ENCODE measurements at places on chromosomes 12 and 14.

DNA sequence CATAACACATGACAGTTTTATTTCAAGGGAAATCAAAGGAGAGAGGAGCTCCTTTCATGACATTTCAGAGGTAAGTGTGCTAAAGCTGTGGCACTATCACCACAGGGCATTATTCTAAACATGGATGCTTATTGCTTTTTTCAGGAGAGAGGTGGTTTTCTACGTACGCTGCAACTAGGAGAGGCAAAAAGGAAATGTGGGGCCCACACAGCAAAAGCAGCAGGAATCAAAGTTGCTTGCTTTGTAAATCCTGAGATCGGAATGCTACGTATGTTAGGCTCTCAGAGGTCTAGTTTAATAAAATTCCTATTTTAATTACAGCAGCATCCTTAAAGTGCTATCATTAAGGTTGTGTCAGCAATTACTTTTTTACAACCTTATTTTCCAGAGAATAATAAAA, 55.0 kb upstream of the GRIP1 start:
- no peaks in the 10 kb centered on the region for H3K27me3 ChIP-seq
- no peak for DNase-seq
- H3K27ac ChIP-seq: no peak overlapping the region

- no peak overlapping the region for H3K27ac ChIP-seq
- no peak for DNase-seq
- no peak overlapping the region for H3K4me3 ChIP-seq
- no peaks in the 10 kb centered on the region for H3K36me3 ChIP-seq
- H3K4me1 ChIP-seq: no peaks in the 10 kb centered on the region
Measured at GRCh38 chr12:33589576-33590114, 150.0 kb upstream of the SYT10 start.

DNA sequence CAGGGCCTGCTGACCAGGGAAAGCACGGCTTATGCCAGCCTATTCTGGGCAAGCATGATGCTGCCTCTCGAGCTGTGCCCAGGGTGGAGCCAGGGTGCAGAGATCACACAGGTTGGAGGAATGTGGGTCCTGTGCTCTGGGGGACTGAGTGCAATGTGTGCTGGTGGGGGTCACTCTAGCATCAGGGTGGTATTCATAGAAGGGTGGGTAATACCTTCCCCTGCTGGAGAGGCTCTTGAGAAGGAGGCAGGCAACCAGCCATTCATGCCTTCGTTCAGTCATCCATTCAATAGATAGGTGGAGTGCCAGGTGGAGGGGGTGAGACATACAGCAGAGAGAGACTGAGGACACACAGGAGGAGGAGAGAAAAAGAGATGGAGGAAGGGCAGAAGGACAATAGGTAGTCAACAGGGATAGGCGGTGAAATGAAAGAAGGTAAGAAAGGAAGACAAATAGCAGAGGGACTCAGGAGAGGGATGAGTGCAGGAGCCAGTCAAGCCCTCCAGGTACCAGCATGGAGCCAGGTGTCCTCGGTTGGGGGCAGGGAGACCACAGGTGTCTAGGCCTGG, 5.2 kb upstream of the ZNF385A start:
- H3K4me1 ChIP-seq: no peaks in the 10 kb centered on the region
- no peak overlapping the region for H3K4me3 ChIP-seq
- no peak overlapping the region for H3K27ac ChIP-seq
- H3K36me3 ChIP-seq: no peaks in the 10 kb centered on the region
- H3K27me3 ChIP-seq: no peaks in the 10 kb centered on the region
- no peak for DNase-seq

GRCh38 chr12:106258935-106259334, 11.1 kb upstream of the CKAP4 start:
- H3K4me1 ChIP-seq: no peaks in the 10 kb centered on the region
- DNase-seq: no peak
- no peak overlapping the region for H3K4me3 ChIP-seq
- H3K27ac ChIP-seq: no peak overlapping the region
- no peaks in the 10 kb centered on the region for H3K27me3 ChIP-seq
- no peaks in the 10 kb centered on the region for H3K36me3 ChIP-seq

DNA sequence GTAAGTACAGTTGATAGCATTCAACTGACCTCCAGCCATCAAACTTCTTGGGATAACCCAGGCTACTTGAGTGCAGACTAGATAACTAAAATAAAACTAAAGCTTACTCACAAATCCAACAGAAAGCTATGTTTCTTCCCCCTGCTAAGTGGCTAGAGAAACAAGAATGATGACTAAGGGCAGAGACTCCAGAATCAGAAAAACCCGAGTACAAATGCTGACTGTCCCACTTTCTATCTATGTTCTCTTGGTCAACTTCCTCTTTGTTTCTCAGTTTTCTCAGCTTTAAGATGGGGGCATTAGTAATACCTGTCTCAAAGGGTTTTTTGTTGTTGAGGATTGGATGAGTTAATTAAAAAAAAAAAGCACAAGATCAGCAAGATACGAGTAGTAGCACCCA, 6.1 kb upstream of the NUAK1 start:
- DNase-seq: peak; percentile 58
- no peaks in the 10 kb centered on the region for H3K27me3 ChIP-seq
- no peak overlapping the region for H3K4me3 ChIP-seq
- H3K36me3 ChIP-seq: no peaks in the 10 kb centered on the region

DNA sequence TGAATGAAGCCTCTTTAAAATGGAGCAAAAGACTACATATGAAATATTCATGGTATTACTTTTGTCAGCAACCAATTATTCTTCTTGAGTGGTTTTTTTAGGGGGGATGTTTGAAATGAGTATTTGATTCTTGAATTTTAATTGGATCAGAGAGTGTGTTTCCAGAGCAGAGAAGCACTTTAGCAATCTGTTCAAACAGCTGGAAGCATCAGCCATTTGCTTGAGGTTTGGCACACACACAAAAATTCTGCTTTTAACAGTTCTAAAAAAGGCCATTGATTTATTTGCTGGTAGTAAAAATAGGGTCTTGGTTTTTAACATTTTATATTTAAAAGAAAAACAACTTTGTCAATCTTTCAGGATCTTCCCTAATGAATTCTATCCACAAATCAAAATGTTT, 292.7 kb downstream of the LRFN5 start:
- no peaks in the 10 kb centered on the region for H3K36me3 ChIP-seq
- DNase-seq: peak; percentile 23
- H3K27ac ChIP-seq: no peak overlapping the region
- H3K27me3 ChIP-seq: no peaks in the 10 kb centered on the region
- H3K4me3 ChIP-seq: no peak overlapping the region
- no peaks in the 10 kb centered on the region for H3K4me1 ChIP-seq

DNA sequence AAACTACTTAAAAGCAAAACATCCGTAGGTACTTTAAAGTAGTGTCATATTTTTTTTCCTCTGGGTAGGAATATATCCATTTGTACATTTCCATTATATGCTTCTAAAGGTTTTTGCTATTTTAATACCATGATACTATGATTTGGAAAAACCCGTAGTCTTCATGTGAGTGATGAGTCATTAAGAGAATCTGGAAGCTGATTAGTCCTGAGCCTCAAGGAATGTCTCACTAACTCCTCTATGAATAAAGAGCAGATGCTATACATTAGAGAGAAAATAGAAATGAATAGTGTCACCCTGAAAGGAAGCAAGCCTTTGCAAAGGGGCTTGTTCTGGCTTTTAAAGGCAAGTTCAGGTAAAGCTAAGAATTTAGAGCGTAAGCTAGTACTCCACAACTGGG, 432.1 kb downstream of the CCDC91 start:
- H3K36me3 ChIP-seq: no peaks in the 10 kb centered on the region
- H3K4me1 ChIP-seq: no peaks in the 10 kb centered on the region
- DNase-seq: peak; percentile 19
- H3K27me3 ChIP-seq: no peaks in the 10 kb centered on the region

DNA sequence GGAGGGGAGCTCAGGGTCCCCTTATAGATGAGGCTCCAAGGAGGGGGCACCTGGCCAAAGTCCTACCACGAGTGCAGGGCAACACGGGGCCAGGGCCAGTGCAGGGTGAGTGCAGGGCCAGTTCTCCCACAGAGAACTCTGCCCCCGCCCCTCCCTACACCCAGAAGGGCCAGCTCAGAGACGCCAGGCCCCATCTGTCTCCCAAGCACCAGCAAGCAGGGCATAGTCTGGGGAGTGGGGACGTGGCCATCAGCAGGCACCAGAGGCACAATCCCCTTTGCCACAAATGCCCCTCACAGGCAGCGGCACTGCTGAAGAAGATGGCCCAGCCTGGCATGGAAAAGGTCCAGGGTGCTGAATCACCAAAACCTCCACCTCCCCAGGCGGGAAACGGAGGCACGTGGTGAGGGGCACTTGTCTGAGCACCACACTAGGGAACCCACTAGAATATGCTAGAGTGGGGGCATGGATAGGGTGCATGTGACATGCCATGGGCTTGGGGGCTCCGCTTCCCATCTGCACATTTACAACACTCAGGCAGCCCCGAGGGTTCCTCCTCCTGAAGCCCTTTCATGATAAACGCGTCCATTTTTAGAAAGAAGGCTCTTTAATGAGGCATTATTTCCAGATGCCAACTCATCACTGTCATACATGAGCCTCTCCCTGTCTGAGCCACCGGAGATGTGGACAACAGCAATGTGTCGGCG, 17.8 kb downstream of the CCDC85C start:
- DNase-seq: no peak
- H3K27ac ChIP-seq: no peak overlapping the region
- H3K27me3 ChIP-seq: no peaks in the 10 kb centered on the region
- no peaks in the 10 kb centered on the region for H3K36me3 ChIP-seq
- H3K4me1 ChIP-seq: peaks cover 8% of the 10 kb centered on the region

GRCh38 chr12:4353785-4354208, 25.7 kb downstream of the FGF23 start:
- no peak overlapping the region for H3K4me3 ChIP-seq
- H3K27ac ChIP-seq: no peak overlapping the region
- peaks cover 3% of the 10 kb centered on the region for H3K36me3 ChIP-seq
- H3K4me1 ChIP-seq: no peaks in the 10 kb centered on the region

DNA sequence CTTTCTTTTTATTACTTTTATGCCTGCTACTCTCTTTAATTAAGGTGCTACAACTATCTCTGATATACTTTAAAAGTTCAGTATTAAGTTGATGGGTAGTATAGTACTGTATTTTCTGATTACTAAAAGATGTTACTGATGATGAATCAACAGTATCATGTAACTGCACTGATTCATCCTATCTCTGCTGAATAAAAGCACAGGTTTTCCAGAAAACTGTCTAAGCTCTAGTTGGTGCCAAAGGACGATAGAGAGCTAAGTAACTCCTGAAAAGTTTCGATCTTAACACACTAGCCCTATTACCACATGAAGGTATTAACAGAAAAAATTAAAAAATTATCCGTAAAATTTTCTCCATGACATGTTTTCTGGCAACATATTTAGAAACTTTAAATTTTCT, 2.1 kb downstream of the SCAF11 start:
- no peaks in the 10 kb centered on the region for H3K27me3 ChIP-seq
- peak overlapping the region; percentile 83 for H3K4me3 ChIP-seq
- DNase-seq: peak; percentile 53
- H3K27ac ChIP-seq: no peak overlapping the region
- peaks cover 4% of the 10 kb centered on the region for H3K4me1 ChIP-seq
- H3K36me3 ChIP-seq: no peaks in the 10 kb centered on the region

- no peak for DNase-seq
- no peak overlapping the region for H3K27ac ChIP-seq
- no peak overlapping the region for H3K4me3 ChIP-seq
- peaks cover 15% of the 10 kb centered on the region for H3K36me3 ChIP-seq
- H3K4me1 ChIP-seq: no peaks in the 10 kb centered on the region
Measured at GRCh38 chr12:123744836-123745235, 17.3 kb upstream of the DNAH10 start.

DNA sequence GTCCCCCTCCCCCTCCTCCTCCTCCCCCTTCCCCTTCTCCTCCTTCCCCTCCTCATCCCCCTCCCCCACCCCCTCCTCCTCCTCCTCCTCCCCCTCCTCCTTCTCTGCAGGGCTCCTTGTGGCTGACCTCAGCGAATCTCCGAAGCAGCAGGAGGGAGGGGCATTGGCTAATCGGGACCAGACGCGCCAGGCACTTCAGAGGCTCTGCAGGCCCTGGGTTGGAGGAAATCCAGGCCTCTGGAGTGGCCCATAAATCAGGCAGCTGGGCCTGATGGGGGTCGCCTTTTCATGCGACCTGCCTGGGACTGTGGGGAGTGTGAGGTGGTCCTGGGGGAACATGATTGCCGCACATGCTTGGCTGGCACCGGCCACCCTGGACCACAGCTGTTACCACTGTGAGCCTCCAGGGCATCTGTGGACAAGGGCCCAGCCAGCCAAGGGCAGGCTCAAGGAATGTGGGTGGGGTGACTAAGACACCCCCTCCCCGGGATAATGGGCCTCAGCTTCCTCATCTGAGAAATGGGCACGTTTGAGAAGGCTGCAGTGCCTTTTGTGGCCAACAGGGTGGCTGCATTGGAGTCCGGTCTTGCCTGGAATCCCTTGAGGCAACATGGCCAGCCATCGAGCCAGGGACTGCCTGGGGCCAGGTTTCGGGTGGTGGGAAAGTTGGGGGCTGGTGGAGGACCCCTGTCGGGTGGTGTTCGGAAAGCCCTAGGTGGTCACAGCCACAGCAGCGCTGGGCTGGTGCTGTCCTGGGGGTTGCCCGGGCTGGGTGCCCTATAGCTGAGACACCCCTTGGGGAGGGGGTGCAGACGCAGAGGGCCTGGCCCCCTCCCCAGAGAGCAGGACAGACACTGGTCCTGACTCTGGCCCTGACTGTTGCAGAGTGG, 12.0 kb downstream of the KIF26A start:
- H3K27ac ChIP-seq: no peak overlapping the region
- no peaks in the 10 kb centered on the region for H3K36me3 ChIP-seq
- H3K27me3 ChIP-seq: no peaks in the 10 kb centered on the region
- DNase-seq: peak; percentile 27
- H3K4me1 ChIP-seq: no peaks in the 10 kb centered on the region

DNA sequence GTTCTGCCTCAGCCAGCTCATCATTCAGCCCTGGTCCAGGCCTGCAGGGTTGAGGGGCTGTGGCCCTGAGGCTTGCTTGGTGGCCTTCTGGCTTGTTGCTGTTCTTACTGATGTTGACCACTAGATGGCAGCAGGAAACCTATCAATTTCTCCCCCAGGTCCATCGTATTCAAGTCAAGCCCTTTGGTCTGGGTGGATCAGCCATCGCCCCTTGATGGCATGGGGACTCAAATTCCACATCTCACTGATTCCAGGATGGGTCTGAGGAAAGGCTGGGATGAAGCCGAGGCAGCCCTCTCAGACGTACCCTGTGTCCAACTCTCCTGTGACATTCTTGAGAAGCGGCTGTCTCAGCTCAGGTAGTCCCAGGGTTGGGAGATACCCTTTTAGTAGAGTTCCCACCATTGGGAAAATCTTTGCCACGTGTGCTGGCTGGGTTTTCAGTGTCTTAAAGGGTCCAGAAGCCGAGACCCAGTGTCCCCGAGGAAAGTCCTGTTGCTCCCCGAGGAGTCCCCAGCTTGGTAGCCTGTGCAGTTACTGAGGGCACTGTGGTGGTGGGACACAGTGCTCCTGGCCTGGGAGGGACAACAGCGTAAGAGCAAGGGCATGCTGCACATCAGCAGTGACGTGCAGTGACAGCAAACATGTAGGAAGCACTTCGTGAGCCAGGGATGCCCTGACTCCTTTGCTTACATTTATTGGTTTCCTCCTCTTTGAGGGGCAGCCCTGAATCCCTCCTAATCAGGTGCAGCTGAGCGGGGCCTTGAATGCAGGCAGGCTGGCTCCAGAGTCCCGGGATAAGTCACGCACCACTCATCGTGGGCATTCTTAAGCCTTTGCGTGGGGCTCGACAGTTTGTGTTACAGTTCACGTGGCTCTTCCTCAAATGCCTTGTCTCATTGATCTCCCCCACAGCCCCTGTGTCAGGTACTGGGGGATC, 58.6 kb downstream of the TSPAN9 start:
- H3K27me3 ChIP-seq: no peaks in the 10 kb centered on the region
- H3K36me3 ChIP-seq: no peaks in the 10 kb centered on the region
- H3K4me3 ChIP-seq: no peak overlapping the region
- H3K27ac ChIP-seq: no peak overlapping the region
- H3K4me1 ChIP-seq: peaks cover 3% of the 10 kb centered on the region

Measured in fibroblast of lung (primary cell).